ENCODE measurements at places on chromosomes 7 and 10.

DNA sequence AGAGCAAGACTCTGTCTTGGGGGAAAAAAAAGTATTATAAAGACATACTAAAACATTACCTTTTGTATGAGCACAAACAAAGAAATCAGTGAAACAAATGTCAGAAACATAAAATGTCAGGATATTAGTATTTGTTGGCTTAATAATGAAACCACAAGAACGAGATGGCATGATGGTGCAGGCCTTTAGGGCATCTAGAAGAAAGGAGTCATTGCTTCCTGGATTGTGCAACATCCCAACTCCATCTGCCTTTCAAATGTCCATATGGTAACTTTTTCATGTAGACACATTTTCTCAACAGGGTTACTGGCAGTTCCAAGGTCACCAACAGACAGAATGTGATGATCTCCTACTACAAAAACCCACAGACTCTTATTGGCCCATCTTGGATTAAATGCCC is 96.6 kb downstream of the ZNF248 start:
- DNase-seq = no peak

DNA sequence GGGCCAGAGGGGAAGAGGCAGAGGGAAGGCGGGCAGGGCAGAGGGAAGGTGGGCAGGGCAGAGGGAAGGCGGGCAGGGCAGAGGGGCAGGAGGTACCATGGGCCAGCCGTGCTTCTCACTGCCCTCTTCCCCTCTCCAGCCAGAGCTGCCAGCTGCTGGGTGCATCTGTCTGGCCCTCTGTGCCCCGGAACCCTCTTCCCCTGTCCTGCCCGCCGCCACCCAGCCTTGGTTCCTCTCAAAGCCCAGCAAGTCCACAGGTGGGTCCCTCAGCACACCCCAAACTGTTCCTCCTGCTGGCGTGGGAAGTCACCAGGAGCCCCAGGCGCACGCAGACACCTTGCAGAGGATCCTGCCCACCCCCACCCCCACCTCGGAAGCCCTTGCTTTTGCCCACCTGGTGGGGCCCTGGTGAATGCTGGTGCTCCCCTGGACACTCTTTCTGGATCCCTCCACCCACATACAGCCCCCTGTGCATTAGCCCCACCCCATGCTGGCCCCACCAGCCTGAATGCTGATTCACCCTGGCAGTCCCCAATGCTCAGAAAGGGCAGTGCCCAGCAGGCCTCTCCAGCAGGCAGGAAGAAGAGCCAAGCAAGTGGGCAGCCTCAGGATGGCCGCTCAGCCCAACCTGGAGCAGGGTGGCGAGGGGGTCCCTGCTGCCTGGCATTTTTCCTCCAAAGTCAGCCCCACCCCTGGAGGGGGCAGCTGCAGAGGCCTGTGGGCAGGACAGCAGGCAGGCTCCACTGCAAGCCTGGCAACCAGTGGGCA is 1.9 kb upstream of the PWWP2B start:
- no peak for DNase-seq

DNA sequence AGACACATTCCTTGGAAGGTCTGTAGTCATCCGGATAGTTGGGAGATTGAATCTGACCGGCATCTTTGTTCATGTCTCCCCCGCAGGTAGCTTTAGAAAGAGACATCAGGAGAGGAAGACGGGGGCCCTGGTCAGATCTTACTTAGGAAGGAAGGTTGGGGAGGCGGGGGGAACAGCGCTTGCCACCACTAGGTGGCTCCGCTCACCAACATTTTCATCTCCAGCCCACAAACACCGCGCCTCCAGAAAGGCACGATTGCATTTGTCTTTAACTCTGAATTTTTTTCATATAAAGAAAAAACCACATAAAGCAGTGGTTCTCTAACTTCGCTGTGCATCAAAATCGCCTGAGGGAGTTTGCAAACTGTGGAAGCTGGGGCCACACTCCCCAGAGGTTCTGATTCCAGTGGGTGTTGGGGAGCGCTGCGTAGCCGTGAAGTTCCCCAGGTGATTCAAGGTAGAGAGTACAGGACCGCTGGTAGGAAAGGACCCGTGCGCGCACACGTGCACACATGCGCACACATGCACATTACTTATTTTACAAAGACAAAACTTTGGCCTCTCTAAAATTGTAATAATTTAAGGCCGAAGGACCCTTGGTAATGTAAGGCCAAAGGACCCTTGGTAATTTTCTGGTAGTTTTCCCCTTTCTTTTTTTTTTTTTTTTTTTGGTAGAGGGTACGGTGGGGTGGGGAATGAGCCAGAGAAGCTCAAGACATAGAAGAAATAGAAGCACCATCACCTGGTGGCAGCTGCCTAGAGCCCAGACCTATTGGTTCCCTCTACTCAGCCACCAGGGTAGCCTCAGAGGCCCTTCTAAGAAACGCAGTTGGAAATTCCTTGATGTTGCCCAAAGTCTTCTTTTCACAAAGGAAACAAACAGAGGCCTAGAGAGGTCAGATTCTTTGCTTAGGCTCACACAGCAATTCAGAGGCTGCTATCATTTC is 37.4 kb upstream of the OPALIN start:
- DNase-seq = peak; percentile 55

DNA sequence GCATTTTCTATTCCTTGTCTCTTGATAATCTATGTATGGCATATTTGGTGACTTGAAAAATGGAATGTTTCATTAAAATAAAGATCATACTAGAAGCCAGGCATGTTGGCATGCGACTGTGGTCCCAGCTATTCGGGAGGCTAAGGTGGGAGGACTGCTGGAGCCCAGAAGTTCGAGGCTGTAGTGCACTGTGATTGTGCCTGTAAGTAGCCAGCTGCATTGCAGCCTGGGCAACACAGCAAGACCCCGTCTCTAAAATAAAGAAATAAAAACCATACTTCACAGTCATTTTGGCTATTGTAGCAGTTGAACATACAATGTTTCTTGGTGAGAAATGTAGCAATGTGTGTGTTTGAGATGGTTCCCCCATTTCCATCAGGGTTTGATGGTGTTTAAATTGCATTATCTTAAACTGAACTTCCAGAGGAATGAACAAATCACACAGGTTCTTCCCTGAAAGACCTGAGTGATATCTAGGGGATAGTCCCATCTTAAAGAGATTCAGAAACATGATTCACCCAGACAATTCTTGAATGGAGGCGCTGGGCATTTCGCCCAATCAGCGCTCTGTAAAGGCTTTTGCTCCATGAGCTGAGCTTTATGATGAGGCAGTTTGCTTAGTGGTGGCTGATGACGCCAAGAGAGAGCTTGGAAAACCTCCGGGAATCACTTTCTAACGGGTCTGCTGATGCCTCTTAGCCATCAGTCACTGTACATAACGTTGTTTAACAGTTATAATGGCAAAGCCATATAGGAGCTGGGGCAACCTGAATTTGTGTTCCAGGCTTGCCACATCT is 19.4 kb upstream of the BTBD16 start:
- DNase-seq = no peak

- DNase-seq = peak; percentile 14
These were observed 247.3 kb upstream of the PITRM1 start for GRCh38 chr10:3419719-3420495.

GRCh38 chr7:42227541-42227935 is 9.5 kb downstream of the GLI3 start:
- no peak for DNase-seq

DNA sequence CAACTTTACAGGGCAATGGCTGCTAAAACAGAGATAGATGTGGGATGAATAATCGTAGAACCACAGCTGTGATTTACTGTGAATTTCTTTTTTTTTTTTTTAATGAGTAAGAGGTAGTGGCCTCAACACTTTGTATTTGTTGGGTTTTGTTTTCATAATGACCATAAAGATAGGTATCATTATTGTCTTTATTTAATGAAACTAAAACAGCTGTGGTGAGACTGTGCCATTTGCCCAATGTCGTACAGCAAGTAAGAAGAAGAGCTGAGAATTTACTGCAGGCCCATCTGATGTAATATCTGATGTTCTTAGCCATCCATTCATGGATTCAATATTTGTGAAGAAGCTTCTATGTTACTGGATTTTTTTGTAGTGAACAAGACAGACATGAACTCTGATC is 271.2 kb downstream of the IPMK start:
- no peak for DNase-seq

- DNase-seq = peak; percentile 24
These were observed 215.5 kb upstream of the KLF14 start for GRCh38 chr7:130949550-130949949.

DNA sequence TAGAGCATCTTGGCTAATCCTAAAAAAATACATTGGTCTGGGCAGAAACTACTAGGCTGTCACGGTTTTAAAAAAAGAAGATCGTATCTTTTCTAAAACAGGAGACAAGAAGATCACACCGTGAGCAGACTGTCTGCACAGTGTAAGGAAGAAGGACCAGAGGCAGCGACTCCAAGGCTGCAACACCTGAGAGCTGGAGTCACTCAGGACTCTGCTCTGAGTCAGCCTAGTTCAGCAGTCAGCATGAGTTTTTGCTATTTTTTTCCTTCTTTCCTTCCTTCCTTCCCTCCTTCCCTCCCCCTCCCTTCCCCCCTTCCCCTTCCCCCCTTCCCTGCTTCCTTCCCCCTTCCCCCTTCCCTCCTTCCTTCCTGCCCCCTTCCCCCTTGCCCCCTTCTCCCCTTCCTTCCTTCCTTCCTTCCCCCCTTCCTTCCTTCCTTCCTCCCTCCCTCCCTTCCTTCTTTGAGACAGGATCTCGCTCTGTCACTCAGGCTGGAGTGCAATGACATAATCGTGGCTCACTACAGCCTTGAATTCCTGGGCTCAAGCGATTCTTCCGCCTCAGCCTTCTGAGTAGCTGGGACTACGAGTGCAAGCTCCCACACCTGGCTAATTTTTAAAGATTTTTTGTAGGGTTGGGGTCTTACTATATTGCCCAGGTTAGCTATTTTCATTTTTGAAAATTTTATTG is 24.4 kb downstream of the BAG3 start:
- DNase-seq = no peak

DNA sequence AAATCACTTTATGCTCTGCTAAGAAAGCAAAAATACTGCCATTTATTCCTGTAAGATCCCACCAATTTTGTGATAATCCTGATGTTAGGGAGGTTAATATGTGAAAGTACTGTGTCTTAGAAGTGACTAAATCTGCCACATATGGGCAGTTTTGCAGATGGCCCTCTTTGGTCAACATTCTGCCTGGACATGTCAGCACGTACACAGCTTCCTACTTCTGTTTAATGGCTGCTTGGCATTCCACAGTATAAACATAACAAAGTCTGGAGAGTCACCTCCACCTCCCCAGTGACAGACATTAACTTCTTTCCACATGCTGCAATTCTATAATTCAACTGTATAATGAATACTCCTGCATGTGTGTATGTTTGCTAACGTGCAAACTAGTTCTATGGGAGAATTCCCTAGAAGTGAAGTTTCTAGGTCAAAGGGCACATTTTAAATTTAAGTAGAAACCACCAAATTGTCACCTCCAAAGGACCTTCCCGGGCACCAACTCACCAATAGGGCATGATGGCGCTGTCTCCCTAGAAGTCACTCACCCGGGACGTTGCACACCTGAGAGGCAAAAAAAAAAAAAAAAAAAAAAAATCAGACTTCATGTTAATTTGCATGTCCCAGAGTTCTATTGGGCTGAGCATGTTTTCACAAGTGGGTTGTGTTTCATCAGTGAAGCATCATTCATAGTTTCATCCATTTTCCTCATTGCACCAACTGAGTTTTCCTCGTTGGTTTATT is 38.9 kb downstream of the MKI67 start:
- DNase-seq = no peak

DNA sequence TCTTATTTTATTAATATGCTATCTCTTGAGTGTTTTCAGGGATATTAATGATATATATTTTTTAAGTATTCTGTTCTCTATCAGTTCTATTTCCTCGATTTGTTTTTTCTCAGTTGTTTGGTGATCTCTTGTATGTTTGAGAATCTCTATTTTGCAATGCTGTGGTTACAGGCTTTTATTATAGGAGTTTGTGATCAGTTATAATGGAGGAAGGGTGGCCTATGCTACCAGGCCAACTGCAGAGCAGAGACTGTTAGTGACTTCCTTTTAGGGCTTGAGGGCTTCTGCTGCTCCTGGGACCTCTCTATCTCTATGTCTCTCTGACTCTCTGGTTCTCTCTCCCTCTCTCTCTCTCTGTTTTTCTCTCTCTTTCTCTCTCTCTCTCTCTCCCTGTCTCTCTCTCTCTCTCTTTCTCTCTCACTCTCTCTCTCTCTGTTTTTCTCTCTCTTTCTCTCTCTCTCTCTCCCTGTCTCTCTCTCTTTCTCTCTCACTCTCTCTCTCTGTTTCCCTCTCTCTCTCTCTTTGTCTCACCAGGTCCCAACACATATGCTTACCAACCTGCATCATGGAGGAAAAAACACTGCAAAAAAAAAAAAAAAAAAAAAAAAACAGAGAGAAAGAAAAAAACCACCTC is 69.4 kb upstream of the CAV2 start:
- DNase-seq = no peak

DNA sequence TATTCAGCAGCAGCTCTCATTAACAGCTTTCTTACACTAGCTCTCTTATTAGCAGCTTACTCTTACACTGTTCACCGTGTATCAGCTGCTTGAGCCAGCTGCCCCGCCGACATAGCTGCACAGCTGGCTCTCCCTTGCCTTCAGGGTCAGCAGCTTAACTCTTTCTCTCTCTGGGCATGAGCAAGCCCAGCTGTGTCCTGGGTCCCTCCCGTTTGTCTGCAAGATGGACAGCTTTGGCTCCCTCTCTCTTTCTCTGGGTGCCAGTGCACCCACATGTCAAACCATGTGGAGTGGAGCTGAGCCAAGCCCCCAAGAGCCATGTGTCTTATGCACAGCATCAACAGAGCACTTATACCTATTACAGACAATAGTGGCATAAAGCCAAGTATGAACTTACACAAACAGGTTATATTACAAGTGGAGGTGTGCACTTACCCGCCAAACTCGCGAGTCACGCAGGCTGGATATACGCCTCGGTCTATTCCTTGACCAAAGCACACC is 35.7 kb upstream of the MTPAP start:
- DNase-seq = no peak

DNA sequence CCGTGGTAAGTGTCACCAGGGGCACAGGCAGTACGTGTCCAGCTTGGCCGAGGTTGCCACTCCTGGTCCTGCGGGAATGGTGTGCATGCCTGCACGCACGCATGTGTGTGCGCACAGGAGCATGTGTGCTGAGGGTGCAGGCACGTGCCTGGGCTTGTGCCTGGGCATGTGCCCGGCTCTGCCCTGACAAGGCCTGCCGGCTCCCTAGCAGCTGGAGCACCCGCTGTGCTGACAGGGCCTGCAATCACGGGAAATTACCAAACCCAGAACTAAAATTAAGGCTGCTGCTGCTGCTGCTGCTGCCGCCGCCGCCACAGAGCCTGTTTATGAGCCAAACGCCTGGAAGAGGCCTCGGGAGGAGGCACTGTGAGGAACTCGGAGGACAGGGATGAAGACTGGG is 28.7 kb downstream of the GHRHR start:
- DNase-seq = no peak

- no peak for DNase-seq
These were observed 190.4 kb downstream of the MGMT start for GRCh38 chr10:129657297-129658017.
